ENCODE measurements at places on chromosomes 4 and X. TPM values are rescaled to one million over a fixed set of nuclear protein-coding genes. Genes with fewer than 3 reads are reported as not detected.
A peak's percentile ranks its signal among the peaks of the same experiment; 100 is the strongest.

DNA sequence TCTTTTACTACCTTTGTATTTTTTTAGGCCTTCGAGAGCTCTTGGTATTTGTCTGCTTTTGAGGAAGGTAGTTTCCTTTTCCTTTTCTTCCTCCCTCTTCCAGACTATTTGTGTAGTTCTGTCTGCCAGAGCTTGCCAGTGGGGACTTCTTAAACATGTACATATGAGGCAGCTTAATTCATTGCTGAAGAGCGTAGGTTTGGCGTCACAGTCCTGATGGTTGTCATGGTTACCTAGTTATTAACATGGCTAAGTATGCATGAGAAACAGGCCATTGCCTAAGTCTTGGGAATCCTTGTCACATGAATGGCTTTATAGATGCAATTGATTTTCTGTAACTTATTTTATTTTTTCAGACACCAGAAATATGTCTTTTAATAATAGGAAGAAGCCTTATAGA is 48.5 kb upstream of the ARMCX2 start:
- DNase-seq: no peak

XAGE1B gene
- not detected for total RNA-seq

GRCh38 chr4:172061204-172061603 is 248.0 kb downstream of the GALNTL6 start:
- DNase-seq: no peak

GRCh38 chrX:21156632-21157031 is 217.6 kb upstream of the CNKSR2 start:
- no peak for DNase-seq

DNA sequence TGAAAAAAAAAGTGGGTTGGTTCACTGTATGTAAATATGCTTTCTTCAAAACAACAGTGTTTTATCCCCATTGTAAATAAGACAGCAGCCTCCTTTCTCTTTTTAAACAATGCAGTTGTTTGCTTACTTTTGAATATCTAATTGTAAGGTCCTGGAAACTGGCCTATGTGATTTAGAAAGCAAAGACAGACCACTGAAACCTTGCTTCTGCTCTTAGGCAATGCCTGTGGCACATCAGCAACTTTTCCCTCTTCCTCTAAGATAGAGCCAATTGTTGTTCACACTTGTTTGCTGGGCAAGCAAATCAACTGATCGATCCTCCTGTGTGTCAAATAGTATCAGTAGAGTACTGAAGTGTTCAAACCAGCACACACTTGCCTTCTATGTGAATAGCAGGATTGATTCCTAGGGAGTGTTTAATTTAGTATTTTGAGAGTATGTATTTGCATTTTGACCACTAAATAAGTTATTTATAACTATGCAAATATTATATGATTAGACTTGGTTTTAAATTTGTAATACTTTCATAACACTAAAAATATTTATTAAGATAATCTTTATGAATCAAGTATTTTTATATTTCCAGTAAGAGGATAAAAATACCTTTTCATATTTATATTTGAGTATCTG is 55.4 kb upstream of the GRPR start:
- DNase-seq: no peak

GRCh38 chr4:76856243-76857073 is 41.5 kb downstream of the SOWAHB start:
- DNase-seq: no peak

ADRA2C gene
- total RNA-seq: not detected

VCX3A gene
- not detected for total RNA-seq

- DNase-seq: no peak
Observed at GRCh38 chrX:44765556-44765955, 78.3 kb upstream of the DUSP21 start.

REPS2 gene
- 0.44 TPM for total RNA-seq

DNA sequence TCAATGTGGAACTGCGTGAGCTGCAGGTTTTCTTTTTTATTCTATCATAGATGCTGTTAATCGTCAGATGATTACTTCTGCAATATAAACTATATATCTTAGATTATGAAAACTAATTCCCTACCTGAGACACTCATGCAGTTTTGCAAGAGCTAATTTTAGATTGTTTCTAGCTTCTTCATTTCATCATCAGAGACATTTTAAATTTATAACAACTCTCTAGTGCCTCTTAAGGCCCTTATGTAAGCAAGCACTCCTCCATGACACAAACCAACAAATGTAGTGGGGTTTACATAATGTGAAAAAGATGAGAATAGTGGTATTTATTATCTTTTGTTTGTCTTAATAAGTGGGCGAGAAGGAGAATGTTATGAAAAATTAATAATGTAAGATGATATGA is 170.2 kb upstream of the ETNPPL start:
- DNase-seq: no peak

TMPRSS11E gene
- total RNA-seq: not detected

DNA sequence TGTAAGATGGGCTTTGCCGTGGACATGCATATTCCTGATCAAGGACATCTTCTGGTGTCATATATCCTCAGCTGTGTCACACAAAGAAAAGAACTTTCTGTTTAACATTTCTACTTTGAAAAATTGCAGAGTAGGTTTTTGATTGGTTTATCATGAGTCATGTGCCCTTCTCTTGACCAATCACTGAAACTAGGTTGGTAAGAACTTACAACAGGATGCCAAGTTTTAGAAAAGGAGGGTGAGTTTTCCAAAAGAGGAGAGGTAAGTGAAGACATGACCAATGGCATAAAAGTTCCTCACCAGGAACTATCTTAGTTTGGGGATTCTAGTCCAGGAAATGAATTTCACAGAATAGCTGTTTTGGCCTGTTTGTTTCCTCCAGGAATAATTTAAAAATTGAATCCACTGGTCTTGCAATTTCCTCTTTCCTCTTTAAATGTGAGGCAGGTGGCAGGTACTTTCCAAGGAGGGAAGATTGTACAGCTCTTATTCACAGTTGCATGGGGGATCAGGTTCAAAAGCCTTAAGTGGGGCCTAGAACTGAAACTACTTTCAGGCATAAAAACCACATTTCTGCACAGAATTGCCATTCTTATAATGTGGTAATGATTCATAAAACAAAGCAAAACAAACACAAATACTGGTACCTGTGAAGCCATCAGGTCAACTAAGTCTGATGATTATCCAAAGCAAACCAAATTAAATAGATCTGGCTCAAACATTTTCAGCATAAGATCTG is 1114.5 kb upstream of the LCORL start:
- no peak for DNase-seq

DNA sequence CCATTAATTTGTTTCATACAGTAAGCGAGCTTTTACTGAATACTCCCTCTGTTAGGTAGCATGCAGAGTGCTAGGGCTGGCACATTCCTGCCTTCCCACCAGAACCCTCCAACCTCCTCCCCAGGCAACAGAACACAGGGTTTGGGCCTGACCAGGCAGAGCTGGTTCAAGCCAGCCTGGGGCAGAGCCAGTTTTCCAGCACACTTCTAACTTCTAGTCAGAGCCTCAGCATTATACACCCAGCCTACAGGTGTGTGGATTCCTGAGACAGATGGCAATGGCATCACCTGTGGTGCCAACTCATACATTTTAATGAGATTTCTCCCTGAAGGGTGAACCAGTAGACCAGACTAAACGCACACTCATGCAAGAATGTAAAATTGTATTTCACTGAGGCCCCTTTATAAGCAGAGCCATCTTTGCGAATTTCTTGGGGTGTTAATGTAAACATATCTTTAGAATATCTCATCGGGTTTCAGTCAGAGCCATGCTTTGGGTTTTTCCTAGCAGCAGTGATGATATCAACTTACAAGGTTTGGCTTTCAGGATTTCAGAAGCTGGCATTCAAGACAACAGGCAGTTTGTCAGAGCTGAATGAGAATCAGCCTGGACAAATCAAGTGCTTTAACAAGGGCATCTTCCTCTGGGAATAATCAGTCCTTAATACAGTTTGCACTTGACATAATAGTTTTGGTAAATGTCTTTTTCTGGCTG is 92.0 kb downstream of the GATB start:
- DNase-seq: no peak

GRCh38 chr4:88674565-88674964 is 23.1 kb downstream of the NAP1L5 start:
- no peak for DNase-seq

GRCh38 chr4:175656649-175657048 is 155.4 kb downstream of the GPM6A start:
- DNase-seq: no peak

DNA sequence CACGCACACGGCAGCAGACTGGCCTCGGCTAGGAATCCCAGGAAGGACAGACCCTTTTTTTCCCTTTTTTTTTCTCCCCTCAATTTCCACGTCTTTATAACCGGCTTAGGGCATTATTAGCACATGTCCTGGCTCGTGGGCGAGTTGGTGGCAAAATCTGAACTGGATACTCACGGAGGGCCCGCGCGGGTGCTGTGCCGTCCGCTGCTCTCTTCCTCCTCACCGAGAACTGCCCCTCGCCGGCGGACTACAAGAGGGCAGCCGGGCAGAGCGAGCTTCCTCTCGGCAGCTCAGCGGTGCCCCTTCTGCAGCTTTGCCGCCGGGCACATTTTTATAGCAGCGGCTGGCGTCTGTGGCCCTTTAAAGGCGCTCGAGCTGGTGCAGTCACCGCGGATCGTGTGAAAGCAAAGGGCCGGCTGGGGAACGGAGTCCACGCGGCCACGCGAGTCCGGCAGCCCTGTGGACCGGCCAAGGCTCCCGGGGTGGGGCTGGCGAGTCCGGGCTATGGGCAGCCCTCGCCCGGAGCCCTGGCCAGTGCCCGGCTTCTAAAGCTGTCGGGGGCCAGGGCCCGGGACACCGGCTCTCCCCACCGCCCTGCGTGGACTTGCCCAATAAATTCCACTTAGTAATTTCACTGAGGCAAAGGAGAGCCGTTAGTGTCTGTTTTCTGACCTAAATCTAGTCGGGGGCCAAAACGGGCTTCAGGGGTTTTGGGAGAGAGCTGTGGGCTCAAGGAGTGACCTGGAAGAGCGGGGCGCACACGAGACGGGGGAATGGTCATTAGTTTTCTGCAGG is 1.3 kb upstream of the CITED1 start:
- DNase-seq: peak; percentile 60

GRCh38 chr4:81550388-81550859 is 78.7 kb upstream of the RASGEF1B start:
- no peak for DNase-seq

DNA sequence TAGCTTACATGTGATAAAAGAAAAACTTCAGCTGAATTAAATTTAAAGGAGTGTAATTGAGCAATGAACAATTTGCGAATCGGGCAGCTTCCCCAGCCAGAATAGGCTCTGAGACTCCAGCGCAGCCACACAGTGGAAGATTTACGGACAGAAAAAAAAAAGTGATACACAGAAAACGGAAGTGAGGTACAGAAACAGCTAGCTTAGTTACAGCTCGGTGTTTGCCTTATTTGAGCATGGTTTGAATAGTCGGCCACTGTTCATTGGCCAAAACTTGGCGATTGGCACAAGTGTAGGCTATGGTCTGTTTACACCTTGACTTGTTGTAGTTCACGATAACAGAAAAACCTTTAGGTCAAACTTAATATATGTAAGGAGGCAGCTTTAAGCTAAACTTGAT is 16.7 kb upstream of the SUPT20HL1 start:
- DNase-seq: no peak

DNA sequence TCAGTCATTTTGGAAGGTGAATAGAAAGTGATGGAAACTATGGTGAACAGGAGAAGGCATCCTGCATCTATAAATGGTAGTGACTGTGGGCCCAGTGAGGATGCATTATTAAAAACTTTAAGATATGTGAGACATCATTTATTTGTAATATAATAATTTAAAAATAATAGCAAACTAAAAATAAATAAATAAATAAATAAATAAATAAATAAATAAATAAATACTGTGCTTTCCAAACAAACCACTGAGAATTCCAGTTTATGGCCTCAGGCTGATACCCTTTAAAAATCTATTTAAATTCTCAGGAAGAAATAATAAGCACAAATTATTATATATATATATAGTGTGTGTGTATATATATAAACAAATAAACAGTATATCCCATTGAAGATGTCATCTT is 248.0 kb upstream of the DCAF8L1 start:
- DNase-seq: no peak

DNA sequence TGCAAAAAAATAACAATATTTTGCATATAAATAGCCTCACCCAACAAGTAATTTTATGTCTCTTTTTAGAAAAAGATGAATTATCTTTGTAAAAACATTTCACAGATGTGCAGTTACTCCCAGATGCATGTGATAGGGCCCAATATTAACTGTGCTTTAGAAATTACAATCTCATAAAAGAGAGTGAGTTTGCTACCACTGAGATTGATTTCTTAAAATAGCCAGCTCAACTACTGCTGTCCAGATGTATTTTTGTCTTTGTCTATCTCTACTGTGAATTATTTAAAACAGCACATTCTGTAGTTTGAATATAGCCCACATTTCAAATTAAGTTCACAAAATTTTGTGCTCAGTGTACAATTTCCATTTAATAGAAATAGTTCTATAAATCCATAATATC is 177.0 kb upstream of the TTC29 start:
- no peak for DNase-seq

MAGEA4 gene
- not detected for total RNA-seq

LRAT gene
- not detected for total RNA-seq

- DNase-seq: no peak
Observed at GRCh38 chr4:109764376-109764775, 34.5 kb upstream of the PLA2G12A start.

DNA sequence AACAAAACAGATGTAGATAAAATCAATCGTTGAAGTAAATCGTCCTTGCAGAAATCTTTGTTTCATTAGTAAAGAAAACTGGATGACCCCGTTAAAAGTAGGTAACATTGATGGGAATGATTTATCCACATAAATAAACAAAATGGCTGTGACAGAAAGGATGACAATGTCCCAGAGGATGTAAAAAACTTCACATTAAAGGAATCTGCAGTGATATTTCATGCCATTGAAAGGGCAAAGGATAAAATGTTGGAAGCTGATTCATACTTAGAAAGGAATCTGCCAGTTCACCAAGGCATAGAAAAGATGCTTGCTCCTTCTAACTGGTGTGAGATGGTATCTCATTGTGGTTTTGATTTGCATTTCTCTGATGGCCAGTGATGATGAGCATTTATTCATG is 24.2 kb upstream of the EPGN start:
- DNase-seq: no peak

PAK3 gene
- total RNA-seq: 1.7 TPM

- DNase-seq: no peak
Observed at GRCh38 chr4:67988991-67989390, 25.7 kb upstream of the TMPRSS11A start.

GRCh38 chrX:20144491-20144890 is 2.9 kb upstream of the EIF1AX start:
- DNase-seq: no peak

GRCh38 chr4:7289589-7289988 is 97.3 kb downstream of the SORCS2 start:
- no peak for DNase-seq

SLC6A14 gene
- total RNA-seq: not detected

- peak; percentile 71 for DNase-seq
Observed at GRCh38 chrX:19709812-19710518, 177.4 kb downstream of the SH3KBP1 start.

- no peak for DNase-seq
Observed at GRCh38 chr4:41932988-41933387, 2.2 kb upstream of the TMEM33 start.

CYSLTR1 gene
- 0.63 TPM for total RNA-seq

DNA sequence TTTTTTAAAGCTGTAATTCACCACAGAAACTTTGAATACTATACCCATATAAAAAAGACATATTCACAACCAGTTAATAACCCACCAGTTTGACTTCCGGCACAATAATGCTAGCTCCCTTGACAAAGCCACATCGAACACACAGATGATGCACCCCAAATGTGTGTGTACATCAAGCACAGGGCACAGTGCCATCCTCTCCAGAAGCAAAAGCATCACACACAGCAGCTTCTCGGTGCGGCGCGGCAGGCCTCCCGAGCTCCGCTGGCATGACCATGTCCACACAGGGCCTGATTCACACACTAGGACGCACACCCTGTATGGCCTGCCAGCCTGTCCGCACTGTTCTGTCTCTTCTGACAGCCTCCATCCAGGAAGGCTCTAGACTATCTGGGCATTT is 88.0 kb downstream of the LEF1 start:
- DNase-seq: no peak
